Foreskin keratinocyte (primary cell): ENCODE measurements at places on chromosomes 3 and 15. TPM values are rescaled to one million over a fixed set of nuclear protein-coding genes. Genes with fewer than 3 reads are reported as not detected.

Gene SLC28A1
- total RNA-seq, result not detected in 2 replicates

Gene HYAL2
- total RNA-seq, result 57.8 and 59.1 TPM in 2 replicates

Gene NOX5
- total RNA-seq, result 0.04 and 0.14 TPM in 2 replicates

Gene GOLGA6B
- not detected in 2 replicates for total RNA-seq

Gene ESYT3
- 0.78 and 0.92 TPM in 2 replicates for total RNA-seq

Gene ALPK3
- 0.11 and 0.34 TPM in 2 replicates for total RNA-seq
